ENCODE measurements at places on chromosomes 16 and 17. TPM values are rescaled to one million over a fixed set of nuclear protein-coding genes. Genes with fewer than 3 reads are reported as not detected.

MEIOC gene
- total RNA-seq = 3.6 TPM

GPR139 gene
- total RNA-seq = not detected

KRTAP2-3 gene
- total RNA-seq = not detected

AMFR gene
- 65.8 TPM for total RNA-seq

NPIPB6 gene
- 2.0 TPM for total RNA-seq

AGRP gene
- not detected for total RNA-seq

TMEM219 gene
- 103 TPM for total RNA-seq

PIK3R6 gene
- not detected for total RNA-seq

SULT1A1 gene
- total RNA-seq = 5.7 TPM

RHBDL3 gene
- total RNA-seq = 4.3 TPM

CCL4L2 gene
- total RNA-seq = not detected

RND2 gene
- total RNA-seq = 0.13 TPM

RNF222 gene
- total RNA-seq = not detected

PITPNM3 gene
- 2.4 TPM for total RNA-seq

MYO1D gene
- 2.5 TPM for total RNA-seq

CRHR1 gene
- 0.16 TPM for total RNA-seq

STX1B gene
- total RNA-seq = 1.6 TPM

CIBAR2 gene
- total RNA-seq = not detected

KRTAP2-2 gene
- not detected for total RNA-seq

GDPD3 gene
- total RNA-seq = 2.0 TPM

FAHD1 gene
- 47.7 TPM for total RNA-seq

CD300LB gene
- total RNA-seq = 0.03 TPM

TLCD2 gene
- 1.3 TPM for total RNA-seq

PPL gene
- total RNA-seq = 2.4 TPM

DRC3 gene
- 2.2 TPM for total RNA-seq

SYCE1L gene
- 8.4 TPM for total RNA-seq

PDE6G gene
- 1.5 TPM for total RNA-seq

Data from A549 treated with CORT108297 at 1 μM for 4 hours (cell line).